Stimulated activated CD4-positive, alpha-beta T cell treated with anti-CD3 and anti-CD28 coated beads, Interleukin-12 subunit alpha, Interleukin-12 subunit beta, amount 100 ng/mL, for 24 hours (primary cell): ENCODE measurements at places on chromosomes 6 and 20.
A peak's percentile ranks its signal among the peaks of the same experiment; 100 is the strongest.

GRCh38 chr6:70133246-70133645 is 169.6 kb downstream of the COL9A1 start:
- no peak for DNase-seq

GRCh38 chr20:4721719-4722118 is at the start of gene PRND:
TSS of gene PRND (plus strand) at chr20:4721909. CDS start at chr20:4724552, 2,643 bp downstream.
- DNase-seq, result no peak

- no peak for DNase-seq
Measured at GRCh38 chr6:39416026-39416425, 93.5 kb upstream of the KCNK16 start.

DNA sequence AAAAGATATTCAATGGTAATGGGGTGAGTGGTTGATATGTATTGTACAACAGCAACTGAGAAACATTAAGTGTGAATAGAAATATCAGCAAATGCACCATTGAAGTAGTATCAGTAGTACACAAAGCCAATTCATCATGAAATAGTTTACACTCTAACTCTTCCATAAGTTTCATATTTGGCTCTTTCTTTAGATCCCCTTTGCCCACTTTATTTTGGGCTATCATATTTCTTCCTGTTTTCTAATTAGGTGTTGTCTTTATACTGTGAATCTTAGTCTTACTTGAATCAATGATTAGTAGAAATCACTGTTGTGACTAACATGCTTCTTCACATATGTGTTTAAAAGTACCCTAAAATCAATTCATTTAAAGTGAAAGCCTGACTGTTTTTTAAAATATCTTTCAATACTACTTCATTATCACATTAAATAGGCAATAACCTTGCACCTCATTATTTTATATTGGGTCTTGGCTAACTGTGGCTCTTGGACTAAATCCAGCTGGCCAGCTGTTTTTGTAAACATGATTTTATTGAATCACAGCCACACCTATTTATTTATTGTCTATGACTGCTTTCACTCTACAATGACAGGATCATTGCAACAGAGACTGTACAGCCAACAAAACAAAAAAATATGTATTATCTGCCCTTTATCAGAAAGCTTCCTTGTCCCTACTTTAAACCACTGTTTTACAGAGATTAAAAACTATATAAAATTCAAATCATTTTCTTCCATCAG is 38.9 kb downstream of the EYS start:
- DNase-seq, result no peak

DNA sequence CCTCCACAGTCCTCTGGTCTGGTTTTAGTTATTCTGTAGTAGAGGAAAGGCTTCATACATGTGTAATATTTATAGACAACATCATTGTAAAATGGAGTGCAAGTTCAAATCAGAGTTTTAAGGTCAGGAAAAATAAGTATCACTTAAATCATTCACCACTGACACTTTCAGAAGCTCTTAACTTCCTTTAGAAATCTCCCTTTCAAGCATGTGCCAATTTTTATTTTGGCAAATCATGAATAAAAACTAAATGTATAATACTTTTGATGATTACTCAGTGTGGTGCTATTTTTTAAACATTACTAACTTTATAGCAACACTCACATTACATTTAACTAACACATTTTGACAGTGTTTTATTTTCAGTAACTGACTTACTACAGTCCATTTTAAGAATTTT is 112.2 kb downstream of the OGFRL1 start:
- DNase-seq, result no peak

DNA sequence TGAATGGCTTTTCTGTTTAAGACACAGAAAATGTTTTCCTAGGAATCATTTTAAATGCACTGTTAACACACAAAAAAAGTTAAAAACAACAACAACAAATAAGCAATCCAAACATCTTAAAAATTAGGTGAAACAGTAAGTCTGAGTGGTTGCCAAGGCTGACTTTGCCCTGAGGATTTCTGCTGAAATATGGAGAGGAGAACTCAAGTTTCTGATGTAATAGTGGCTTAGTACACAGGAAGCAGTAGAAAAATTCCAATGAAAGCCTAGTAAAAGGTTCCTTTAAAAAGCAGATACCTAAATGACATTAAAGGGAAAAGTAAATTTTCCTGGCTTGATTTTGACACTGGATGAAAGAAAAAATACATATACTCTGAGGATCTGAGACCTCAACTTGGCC is 184.2 kb downstream of the EPM2A start:
- no peak for DNase-seq

DNA sequence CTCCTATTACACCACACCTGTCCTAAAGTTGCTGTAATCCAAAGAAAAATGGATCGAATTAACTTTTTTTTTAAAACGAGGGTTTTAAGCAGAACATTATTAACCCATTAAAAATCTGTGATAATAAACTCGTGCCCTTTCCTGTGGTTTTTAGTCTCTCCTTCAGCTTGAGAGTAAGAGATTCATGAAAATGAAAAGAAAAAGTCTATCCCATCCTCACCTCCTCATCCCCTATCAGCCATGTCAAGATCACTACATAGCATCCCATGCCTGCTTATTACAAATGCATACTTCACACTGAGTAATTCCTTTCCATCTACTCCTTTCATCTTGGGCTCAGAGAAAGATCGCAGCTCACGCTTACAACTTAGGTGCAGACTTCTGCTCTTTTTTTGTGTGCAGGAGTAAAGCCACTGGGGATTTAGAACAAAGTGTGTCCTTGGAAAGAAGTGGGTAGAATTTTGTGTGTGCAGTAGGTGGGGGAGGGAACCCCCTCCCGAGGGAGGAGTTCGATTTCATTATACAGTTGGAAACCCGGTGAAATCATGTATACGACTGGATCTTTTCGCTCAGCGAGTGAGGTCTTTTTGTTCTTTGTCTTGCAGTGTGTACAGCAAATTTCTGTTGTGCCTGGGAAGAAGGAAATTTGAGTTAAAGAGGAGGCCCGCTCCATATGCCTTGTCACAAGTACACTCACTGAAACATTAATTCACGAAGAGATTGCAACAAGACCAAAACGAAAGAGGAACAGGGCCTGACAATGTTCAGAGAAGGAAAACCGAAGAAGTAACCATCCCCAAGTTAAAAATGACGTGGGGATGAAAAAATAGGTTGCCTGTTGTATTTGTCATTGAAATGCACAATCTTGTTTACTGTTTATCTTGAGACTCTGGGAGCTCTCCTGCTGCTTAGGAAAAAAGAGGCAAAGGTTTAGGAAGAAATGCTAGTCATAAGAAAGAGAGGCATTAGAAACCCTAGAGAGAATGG is 146.5 kb upstream of the ZNF217 start:
- DNase-seq, result no peak

GRCh38 chr6:32638532-32639219 is 1.5 kb downstream of the HLA-DQA1 start:
- DNase-seq, result no peak

- DNase-seq, result no peak
Measured at GRCh38 chr6:27161946-27162603, 85.4 kb upstream of the PRSS16 start.

DNA sequence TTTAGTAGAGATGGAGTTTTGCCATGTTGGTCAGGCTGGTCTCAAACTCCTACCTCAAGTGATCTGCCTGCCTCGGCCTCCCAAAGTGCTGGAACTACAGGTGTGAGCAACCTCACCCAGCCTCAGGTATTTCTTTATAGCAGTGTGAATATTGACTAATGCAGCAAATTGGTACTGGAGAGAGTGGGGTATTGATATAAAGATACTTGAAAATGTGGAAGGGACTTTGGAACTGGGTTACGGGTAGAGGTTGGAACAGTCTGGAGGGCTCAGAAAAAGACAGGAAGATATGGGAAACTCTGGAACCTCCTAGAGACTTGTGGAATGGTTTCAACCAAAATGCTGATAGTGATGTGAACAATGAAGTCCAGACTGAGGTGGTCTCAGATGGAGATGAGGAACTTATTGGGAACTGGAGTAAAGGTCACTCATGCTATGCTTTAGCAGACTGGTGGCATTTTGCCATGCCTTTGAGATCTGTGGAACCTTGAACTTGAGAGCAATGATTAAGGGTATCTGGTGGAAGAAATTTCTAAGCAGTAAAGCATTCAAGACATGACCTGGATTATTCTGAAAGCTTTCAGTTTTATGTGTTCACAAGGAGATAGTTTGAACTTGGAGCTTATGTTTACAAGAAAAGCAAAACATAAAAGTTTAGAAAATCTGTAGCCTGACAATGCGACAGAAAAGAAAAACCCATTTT is 127.2 kb downstream of the DTNBP1 start:
- DNase-seq, result no peak

DNA sequence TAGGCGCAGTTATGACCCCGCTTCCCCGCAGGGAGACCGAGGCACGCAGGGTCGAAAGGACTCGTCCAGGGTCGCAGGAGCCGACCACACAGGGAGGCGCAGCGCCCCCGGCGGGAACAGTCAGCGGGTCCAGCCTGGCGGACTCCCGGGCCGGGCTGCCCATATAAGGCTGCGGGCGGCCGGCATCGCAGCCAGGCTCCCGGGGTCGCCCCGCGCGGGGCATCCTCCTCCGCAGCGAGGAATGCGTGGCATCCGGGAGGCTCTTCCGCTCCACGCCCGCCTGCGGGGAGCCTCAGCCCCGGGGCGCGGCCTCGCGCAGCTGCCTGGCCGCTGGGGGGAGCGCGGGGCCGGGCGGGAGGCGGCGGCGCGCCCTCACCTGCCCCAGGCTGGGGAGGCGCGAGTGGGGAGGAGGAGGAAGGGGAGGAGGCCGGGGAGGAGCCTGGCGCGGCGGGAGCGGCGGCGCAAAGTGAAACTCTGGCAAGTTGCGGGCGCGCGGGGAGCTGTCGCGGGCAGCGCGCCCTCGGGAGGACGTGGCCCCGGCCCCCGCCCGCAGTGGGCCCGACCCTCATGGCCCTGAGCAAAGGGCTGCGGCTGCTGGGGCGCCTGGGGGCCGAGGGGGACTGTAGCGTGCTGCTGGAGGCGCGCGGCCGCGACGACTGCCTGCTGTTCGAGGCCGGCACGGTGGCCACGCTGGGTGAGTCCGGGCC is at the start of gene SYNJ2:
TSS of gene SYNJ2 (plus strand) at position 469 of the 707 bp plus-strand sequence. CDS start at position 568, 99 bp downstream.
- DNase-seq, result peak; percentile 59

GRCh38 chr6:132132924-132133639 is 181.9 kb upstream of the CCN2 start:
- no peak for DNase-seq

DNA sequence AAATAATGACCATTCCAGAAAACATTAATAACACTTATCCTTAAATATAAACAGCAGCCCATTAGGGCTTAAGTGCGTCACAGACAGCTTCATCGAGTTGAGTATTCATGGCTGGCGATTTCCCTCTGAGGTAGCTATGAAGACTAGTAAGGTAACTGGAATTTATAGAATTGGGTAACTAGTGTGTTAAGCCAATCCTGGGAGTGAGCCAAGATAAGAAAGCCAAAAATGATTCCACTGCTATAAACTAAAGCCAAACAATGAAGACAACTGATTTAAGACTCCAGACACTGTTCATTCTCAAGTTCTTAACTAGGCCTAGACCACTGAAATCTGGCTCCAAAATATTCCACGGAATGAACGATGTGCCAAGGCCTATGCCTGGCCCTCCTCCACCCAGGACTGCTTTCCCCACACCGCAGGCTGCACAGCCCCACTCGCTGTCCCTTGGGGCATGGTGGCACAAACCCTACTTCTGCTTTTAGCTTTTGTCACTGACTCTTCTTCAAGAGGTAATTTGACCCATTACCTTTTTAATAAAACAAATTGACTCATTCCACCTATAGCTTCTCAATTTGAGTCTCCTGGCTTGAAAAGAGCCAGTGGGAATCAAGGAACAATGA is 66.0 kb downstream of the BLOC1S5 start:
- DNase-seq, result no peak

DNA sequence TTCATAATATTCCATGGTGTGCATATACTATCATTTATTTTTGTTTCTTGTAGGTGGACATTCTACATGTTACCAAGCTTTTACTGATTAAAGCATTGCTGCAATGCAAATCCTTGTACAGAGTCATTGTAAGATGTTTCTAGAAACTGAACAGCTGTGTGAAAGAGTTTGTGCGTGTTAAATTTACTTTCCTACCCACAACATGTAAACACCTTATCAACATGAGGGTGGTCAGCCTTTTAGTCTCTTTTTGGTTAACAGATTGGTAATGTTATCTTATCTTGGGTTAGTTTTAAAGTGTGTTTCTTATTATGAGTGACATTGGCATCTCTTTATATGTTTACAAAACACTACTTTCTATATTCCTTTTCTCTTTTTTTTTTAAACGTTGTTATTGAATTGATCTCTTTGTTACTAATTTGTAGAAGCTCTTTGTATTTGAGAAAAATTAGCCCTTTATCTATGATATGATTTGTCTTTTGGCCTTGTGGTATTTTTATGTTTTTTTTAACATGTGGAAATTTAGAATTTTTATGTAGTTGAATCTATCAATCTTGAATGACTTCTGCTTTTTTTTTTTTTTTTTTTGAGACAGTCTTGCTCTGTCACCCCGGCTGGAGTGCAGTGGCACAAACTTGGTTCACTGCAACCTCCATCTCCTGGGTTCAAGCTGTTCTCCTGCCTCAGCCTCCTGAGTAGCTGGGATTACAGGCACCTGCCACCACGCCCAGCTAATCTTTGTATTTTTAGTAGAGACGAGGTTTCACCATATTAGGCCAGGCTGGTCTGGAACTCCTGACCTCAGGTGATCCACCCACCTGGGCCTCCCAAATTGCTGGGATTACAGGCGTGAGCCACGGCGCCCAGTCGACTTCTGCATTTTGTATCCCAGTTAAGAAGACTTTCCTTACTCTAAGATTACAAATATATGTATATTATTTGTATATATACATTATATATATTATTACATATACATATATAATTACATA is 112.1 kb downstream of the TCP11 start:
- no peak for DNase-seq

DNA sequence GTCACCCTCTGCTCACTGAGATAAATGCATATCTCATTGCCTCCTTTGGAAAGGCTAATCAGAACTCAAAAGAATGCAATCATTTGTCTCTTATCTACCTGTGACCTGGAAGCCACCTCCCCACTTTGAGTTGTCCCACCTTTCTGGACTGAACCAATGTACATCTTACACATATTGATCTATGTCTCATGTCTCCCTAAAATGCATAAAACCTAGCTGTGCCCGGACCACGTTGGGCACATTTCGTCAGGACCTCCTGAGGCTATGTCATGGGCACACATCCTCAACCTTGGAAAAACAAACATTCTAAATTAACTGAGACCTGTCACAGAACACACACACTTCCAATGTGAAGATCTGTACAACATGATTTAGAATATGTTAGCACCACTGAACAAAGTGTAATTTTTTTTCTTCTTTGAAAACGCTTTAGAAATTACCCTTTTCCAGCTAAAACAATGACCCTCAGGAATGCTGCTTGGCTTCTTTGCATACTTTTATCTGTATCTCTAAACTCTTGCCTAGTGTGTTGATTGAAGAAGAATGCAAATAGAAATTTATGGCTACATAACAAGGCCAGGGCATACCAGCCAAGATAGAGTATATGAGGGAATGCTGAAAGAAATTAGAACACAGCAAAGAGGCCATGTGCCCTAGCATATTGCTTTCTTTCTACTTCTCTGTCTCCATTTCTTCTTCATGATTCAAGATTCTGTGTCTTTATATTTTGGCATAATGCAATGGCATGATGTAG is 84.6 kb upstream of the DST start:
- DNase-seq, result no peak

- no peak for DNase-seq
Measured at GRCh38 chr6:15477746-15478145, 185.1 kb downstream of the DTNBP1 start.
